Bronchial epithelial cell (primary cell): ENCODE measurements at places on chromosomes 6 and 20. TPM values are rescaled to one million over a fixed set of nuclear protein-coding genes. Genes with fewer than 3 reads are reported as not detected.

- DNase-seq: peak; percentile 42
Observed at GRCh38 chr6:48961781-48962415, 501.2 kb downstream of the MMUT start.

GRCh38 chr6:170476360-170476759 is 76.7 kb downstream of the PSMB1 start:
- no peak for DNase-seq

MUC22 gene
- total RNA-seq: under 0.01 TPM in 1 of 2 replicates, not detected in the other

- DNase-seq: no peak
Observed at GRCh38 chr6:15157479-15157878, 88.4 kb upstream of the JARID2 start.

GRCh38 chr20:24166123-24166381 is 177.5 kb upstream of the GGTLC1 start:
- no peak for DNase-seq
